ENCODE measurements at places on chromosomes 2 and 18.

- no peak overlapping the region for H3K27ac ChIP-seq
- H3K4me3 ChIP-seq, result no peak overlapping the region
- H3K27me3 ChIP-seq, result peaks cover 31% of the 10 kb centered on the region
- DNase-seq, result no peak
- no peaks in the 10 kb centered on the region for H3K36me3 ChIP-seq
Observed at GRCh38 chr2:55759271-55759921, 65.8 kb upstream of the PNPT1 start.

DNA sequence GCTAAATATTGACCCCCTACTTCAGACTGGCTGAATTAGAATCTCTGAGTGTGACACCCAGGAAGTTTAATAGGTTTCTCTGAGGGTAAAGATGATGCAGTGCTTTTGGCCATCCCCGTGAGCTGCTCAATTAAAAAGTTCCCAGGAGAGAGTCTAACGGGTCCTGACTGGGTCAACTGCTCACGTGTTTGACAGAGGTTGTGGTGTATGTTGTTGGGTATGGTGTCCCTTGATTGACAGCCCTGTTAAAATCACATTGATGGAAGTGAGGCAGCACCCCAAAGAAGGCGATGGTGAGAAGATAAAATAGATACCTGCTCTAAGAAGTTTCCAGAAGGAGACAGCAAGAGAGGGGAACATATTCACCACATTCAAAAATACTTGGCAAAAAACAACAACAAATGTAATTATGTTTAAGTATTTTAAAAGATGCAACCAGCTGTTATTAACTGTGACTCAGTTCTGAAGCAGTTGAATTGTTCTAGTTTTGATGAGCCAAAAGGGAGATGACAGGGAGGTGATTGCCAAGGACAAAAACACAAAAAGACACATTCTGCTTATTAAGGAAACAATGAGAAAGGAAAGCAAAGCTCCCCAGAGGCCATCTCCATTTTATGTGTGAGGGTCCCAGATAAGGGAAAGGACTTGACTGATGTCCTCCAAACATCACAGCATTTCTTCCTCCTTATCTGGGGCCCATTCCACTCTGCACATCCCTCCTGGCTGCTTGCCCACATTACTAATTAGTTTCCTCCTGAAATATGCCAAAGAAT, 11.5 kb upstream of the GMCL1 start:
- peaks cover 5% of the 10 kb centered on the region for H3K36me3 ChIP-seq
- peaks cover 4% of the 10 kb centered on the region for H3K4me1 ChIP-seq
- no peak overlapping the region for H3K27ac ChIP-seq
- no peak overlapping the region for H3K4me3 ChIP-seq

DNA sequence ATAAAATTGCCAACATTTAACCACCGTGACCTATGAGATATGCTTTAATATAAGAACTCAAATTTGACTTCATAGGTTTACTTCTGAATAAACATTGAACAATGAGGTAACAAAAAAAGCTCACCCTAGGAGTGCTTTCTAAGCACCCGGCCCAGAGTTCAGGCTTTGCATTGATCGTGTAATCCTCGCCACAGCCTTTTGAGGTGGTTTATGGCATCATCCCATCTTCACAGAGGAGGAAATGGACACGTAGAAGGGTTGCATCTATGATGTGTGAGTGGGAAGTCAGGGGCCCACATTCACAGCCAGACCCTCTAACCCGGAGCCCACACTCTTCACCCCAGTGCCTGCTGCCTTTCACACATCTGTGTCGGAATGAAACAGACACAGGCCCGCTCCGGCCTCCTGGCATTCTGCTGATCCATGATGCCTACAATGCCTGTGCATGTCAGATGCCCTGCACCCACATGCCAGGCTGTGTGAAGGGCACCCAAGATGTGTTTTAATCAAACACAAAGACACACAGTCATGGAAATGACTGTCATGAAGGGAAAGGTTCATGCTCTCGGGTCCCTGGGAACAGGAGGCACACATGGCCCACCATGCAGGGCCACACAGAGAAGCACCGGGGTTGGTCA, 48.6 kb upstream of the RPL31 start:
- H3K4me3 ChIP-seq, result no peak overlapping the region
- DNase-seq, result no peak
- no peaks in the 10 kb centered on the region for H3K4me1 ChIP-seq
- H3K36me3 ChIP-seq, result peaks cover 5% of the 10 kb centered on the region
- H3K27ac ChIP-seq, result no peak overlapping the region
- H3K27me3 ChIP-seq, result peaks cover 14% of the 10 kb centered on the region

- no peaks in the 10 kb centered on the region for H3K36me3 ChIP-seq
- no peak overlapping the region for H3K4me3 ChIP-seq
- no peaks in the 10 kb centered on the region for H3K27me3 ChIP-seq
- peaks cover 28% of the 10 kb centered on the region for H3K4me1 ChIP-seq
- DNase-seq, result no peak
- no peak overlapping the region for H3K27ac ChIP-seq
Observed at GRCh38 chr18:59911600-59911999, 11.8 kb downstream of the PMAIP1 start.

- peaks cover 15% of the 10 kb centered on the region for H3K4me1 ChIP-seq
- H3K27ac ChIP-seq, result no peak overlapping the region
- H3K4me3 ChIP-seq, result no peak overlapping the region
- no peak for DNase-seq
- H3K27me3 ChIP-seq, result peaks cover 72% of the 10 kb centered on the region
Observed at GRCh38 chr2:216636551-216637450, 3.6 kb downstream of the IGFBP2 start.

GRCh38 chr2:222960126-222960525, 91.9 kb upstream of the KCNE4 start:
- no peak overlapping the region for H3K27ac ChIP-seq
- H3K36me3 ChIP-seq, result no peaks in the 10 kb centered on the region
- DNase-seq, result no peak
- no peaks in the 10 kb centered on the region for H3K4me1 ChIP-seq

DNA sequence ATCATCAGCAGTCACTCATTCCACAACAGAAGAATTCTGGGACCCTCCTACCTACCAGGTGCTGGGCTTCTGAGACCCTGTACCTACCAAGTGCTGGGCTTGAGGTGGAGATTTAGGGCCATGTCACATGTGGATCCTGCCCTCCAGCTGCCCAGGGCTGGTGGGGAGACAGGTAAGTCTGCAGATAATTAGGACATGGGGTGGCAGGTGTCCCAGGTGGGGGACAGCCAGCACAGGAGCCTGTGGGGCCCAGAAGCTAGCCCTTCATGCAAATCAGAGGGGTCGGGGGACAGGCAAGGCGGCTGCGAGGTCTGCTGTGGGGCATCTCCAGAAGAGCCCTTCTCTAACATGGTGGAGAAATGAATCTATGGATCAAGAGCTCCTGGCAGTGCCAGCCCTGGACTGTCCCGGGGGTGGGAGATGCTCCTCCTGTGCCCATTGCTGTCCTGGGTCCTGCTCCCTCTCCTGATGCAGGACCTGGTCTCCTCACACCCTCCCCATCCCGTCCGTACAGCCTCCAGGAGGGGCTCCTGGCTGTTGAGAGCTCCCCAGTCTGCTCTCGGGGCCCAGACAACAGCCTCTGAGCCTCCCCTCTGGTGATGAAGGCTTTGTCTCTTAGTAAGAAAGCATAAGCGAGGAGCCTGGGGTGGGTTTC, 106.3 kb upstream of the GLI2 start:
- no peak for DNase-seq
- no peak overlapping the region for H3K27ac ChIP-seq
- peaks cover 5% of the 10 kb centered on the region for H3K27me3 ChIP-seq
- no peaks in the 10 kb centered on the region for H3K4me1 ChIP-seq
- no peak overlapping the region for H3K4me3 ChIP-seq

- H3K4me3 ChIP-seq, result no peak overlapping the region
- H3K36me3 ChIP-seq, result no peaks in the 10 kb centered on the region
- DNase-seq, result no peak
- H3K27me3 ChIP-seq, result no peaks in the 10 kb centered on the region
Observed at GRCh38 chr2:16226943-16227664, 286.8 kb downstream of the MYCN start.

GRCh38 chr2:3670376-3670775, 12.4 kb downstream of the ALLC start:
- no peak overlapping the region for H3K4me3 ChIP-seq
- DNase-seq, result no peak
- H3K27ac ChIP-seq, result no peak overlapping the region
- peaks cover 21% of the 10 kb centered on the region for H3K27me3 ChIP-seq

GRCh38 chr2:72883356-72883962, 3.7 kb upstream of the SPR start:
- H3K36me3 ChIP-seq, result peaks cover 7% of the 10 kb centered on the region
- H3K4me3 ChIP-seq, result no peak overlapping the region
- peaks cover 12% of the 10 kb centered on the region for H3K4me1 ChIP-seq
- no peak for DNase-seq
- H3K27ac ChIP-seq, result no peak overlapping the region
- H3K27me3 ChIP-seq, result peaks cover 59% of the 10 kb centered on the region

DNA sequence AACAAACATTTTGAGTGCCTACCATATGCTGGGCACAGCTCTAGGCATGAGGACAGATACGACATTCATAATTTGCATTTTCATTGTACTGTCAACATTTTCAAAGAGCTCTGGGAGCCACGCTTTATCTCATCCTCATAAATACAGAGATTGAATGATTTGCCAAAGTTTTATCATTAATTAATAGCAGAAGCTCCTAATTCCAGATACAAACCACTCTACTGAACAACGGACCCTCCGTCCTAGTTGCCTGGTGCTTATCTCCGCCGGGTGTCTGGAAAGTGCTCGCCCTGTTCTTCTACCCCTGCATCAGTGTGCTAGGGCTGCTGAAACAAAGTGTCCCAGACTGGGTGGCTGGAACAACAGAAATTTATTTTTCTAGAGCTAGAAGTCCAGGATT, 23.8 kb downstream of the SERTAD2 start:
- H3K27me3 ChIP-seq, result no peaks in the 10 kb centered on the region
- H3K4me3 ChIP-seq, result no peak overlapping the region
- no peak for DNase-seq
- no peak overlapping the region for H3K27ac ChIP-seq
- peaks cover 34% of the 10 kb centered on the region for H3K4me1 ChIP-seq
- H3K36me3 ChIP-seq, result peaks cover 22% of the 10 kb centered on the region

- H3K4me3 ChIP-seq, result no peak overlapping the region
- DNase-seq, result no peak
- H3K27ac ChIP-seq, result no peak overlapping the region
- H3K27me3 ChIP-seq, result no peaks in the 10 kb centered on the region
- no peaks in the 10 kb centered on the region for H3K36me3 ChIP-seq
Observed at GRCh38 chr2:240714747-240715725, 23.4 kb downstream of the AQP12A start.

DNA sequence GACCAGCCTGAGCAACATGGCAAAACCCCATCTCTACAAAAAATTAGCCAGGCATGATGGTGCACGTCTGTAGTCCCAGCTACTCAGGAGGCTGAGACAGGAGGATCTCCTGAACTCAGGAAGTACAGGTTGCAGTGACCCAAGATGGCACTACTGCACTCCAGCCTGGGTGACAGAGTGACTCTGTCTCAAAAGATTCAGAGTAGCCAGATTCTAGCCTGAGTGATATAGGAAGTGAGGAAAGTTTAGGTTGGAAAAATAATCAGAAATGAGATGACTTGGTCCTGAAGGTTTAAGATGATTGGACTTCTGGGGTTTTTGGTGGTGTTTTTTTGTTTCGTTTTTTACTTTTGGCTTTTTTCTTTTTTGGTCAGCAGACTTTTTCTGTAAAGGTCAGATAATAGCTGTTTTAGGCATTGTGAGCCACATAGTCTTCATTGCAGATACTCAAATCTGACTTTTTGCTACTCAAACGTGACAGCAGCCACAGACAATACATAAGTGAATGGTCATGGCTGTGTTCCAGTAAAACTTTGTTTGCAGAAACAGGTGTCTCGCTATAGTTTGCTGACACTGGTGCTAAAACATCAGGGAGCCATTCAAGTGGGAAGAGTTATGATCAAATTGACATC, 104.1 kb upstream of the UBXN4 start:
- no peak overlapping the region for H3K27ac ChIP-seq
- DNase-seq, result no peak
- H3K4me3 ChIP-seq, result no peak overlapping the region
- H3K27me3 ChIP-seq, result no peaks in the 10 kb centered on the region

DNA sequence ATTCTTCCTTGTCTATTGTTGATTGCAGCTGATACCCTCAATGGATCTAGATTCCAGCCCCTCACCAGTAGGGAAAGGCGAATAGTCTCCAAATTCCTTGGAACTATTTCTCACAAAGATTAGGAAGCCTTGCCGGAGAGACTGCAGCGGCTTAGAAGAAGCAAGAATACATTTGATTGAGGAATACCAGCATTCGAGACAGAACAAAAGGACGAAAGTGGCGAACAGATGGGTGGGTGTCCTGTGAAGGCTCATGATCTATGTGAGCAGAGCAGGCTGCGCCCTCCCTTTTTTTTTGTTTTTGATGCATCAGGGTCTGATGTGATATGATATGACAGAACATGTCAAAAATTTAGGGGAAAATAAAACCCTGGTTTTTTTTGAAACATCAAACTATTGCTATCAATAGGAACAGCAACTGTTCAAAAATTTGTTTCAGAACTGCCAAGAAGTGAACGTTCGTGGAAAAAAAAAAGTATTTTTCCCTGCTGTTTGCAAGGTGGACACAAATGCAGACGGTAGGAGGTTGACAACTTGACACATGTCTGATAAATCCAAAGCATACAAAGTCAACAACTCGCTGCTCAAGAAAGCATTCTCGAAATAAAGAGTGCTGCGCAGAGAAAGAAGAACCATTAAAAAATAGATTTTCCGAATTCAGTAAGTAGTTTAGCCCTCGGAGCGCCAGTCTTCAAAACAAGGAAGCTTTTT, 49.1 kb downstream of the PTGR3 start:
- peaks cover 23% of the 10 kb centered on the region for H3K27me3 ChIP-seq
- peaks cover 12% of the 10 kb centered on the region for H3K4me1 ChIP-seq
- no peak overlapping the region for H3K27ac ChIP-seq

GRCh38 chr2:221205103-221205673, 366.9 kb downstream of the EPHA4 start:
- no peak overlapping the region for H3K27ac ChIP-seq
- no peak overlapping the region for H3K4me3 ChIP-seq
- peaks cover 37% of the 10 kb centered on the region for H3K4me1 ChIP-seq
- H3K36me3 ChIP-seq, result no peaks in the 10 kb centered on the region
- no peak for DNase-seq

DNA sequence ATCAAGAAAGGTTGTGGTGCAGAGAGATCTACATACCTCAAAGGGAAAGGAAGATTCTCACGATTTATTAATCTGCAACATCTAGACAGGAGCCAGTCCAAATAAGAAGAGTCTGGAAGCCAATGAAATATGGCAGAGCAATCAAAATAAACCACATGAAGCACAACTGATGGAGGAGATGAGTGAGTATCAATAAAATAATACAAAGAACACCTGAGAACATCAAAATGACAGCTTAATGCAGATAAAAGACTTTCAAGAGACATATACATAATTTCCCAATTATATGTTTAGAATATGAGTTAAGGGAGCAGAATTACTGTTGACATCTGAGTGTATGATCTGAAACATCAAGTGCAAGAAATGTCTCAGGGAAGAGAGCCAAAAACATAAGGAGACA, 12.5 kb upstream of the DOK6 start:
- H3K4me3 ChIP-seq, result no peak overlapping the region
- no peak for DNase-seq
- H3K27ac ChIP-seq, result no peak overlapping the region

GRCh38 chr2:238521002-238521401, 94.3 kb downstream of the ASB1 start:
- peaks cover 18% of the 10 kb centered on the region for H3K36me3 ChIP-seq
- no peak overlapping the region for H3K4me3 ChIP-seq
- H3K27ac ChIP-seq, result no peak overlapping the region
- H3K4me1 ChIP-seq, result no peaks in the 10 kb centered on the region

GRCh38 chr2:204321910-204322751, 223.1 kb upstream of the PARD3B start:
- H3K4me3 ChIP-seq, result no peak overlapping the region
- H3K36me3 ChIP-seq, result no peaks in the 10 kb centered on the region
- no peaks in the 10 kb centered on the region for H3K4me1 ChIP-seq
- peaks cover 9% of the 10 kb centered on the region for H3K27me3 ChIP-seq
- no peak for DNase-seq

Measured in naive B cell (primary cell).